ENCODE measurements at places on chromosomes 1 and 21. TPM values are rescaled to one million over a fixed set of nuclear protein-coding genes. Genes with fewer than 3 reads are reported as not detected.

The NTNG1 gene
- 6.2 TPM for total RNA-seq

DNA sequence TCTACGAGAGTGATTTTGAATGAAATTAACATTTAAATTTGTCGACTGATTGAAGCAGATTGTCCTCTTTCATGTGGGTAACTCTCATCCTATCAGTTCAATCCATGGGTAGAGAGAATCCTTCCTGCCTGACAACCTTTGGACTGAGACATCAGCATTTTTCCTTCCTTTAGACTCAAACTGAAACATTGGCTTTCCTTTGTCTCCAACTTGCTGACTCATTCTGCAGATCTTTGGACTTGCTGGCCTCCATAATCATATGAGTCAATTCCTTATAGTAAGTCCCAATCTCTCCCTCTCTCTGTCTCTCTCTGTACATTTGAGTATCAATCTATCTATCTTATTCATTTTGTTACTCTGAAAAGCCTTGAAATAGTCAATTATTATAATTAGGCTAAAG is 416.7 kb downstream of the LRRIQ3 start:
- no peak for DNase-seq

The TMEM81 gene
- 3.2 TPM for total RNA-seq

The SELL gene
- total RNA-seq, result 2.2 TPM

GRCh38 chr1:201021630-201022492 is 1.7 kb downstream of the KIF21B start:
- peak; percentile 79 for DNase-seq

Measured in OCI-LY7 (cell line).